RPMI8226 (cell line): ENCODE measurements at places on chromosomes 2 and 18.

GRCh38 chr2:48946449-48947048 is 191.0 kb upstream of the LHCGR start:
- DNase-seq, result peak; percentile 54

DNA sequence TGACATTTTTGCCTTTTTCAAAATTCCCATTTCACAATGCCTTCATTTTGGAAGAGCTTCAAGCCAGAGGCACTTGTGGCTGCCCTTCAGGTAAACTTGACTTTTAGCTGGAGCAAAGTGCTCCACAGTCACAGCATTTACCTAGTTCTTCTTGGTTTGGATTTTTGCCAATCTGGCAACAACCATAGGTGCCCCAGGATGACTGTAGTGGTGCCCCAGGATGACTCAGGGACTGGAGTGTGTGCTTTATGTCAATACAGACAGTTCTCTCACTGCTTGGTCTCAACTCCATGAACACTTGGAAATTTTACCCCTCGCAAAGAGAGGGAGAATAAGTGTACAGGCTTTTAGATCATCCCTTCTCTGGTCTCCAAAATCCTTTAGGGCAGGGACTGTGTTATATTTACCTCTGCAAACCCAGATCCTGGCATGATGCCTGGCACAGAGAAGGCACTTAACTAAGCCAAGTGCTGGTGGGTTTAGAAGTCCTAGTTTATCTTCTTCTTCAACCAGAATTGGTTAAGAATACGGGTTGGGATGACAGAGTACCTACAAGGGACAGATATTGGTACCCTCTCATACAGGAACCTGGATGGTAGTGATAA is 15.3 kb upstream of the PTPN4 start:
- peak; percentile 76 for DNase-seq

GRCh38 chr2:180910831-180911665 is 69.4 kb upstream of the UBE2E3 start:
- no peak for DNase-seq

- no peak for DNase-seq
Observed at GRCh38 chr18:59758106-59758505, 60.9 kb upstream of the CCBE1 start.

GRCh38 chr2:95314964-95315611 is 17.9 kb downstream of the KCNIP3 start:
- peak; percentile 53 for DNase-seq

DNA sequence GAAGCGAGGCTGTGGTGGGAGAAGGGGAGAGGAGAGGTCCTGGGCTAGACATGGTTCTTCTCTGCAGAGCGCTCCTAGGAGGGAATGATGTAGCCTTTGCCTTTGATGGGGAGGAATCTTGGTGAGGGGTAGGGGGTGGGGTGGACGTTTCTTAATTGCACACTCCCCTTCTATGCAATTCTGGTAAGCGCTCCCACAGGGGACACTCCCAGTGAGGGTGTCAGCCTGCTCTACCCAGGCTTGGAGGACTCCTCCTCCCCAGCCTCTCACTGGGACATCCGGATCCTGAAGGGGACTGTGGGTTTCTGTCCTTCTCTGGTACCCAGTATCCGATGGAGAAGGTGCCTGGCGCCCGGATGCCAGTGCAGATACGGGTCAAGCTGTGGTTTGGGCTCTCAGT is 114.3 kb downstream of the DYSF start:
- DNase-seq, result no peak

DNA sequence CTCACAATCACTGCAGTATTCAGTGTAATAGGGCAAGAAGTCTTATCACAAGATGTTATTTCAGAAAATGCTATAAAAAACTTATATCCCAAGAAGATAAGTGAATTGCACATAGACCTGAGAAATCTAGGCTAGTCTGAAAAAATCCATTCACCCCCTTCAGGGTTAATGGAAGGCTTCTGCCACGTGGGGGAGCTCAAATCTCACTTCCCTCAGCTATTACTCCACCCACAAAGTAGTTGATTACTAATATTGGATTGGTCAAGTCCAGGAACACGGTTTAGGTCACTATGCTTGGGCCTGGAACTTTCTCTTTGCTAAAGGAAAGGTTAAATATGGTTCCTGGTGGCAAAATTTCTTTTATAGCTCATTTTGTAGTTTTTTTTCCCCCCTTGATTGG is 51.2 kb upstream of the ADAM23 start:
- peak; percentile 68 for DNase-seq

DNA sequence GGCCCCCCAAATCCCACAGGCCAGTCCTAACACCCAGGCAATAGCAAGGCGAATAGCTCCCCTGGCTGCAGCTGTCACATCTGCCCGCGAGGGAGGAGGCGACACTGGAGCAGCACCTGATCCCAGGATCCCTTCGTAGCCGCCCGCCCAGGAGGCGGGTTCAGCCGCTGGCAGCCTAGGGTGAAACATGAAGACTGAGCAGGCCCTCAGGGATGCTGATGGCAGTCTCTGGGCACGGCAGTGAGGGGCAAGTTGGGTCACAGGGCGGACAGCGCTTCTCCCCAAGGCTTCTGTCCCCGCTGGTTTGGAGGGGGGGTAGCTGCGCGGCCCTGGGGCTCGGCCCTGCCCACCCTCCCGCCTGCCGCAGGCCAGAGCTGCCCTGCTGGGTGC is 1.9 kb downstream of the DNMT3A start:
- peak; percentile 56 for DNase-seq

GRCh38 chr2:189659734-189660133 is 1.5 kb upstream of the ASNSD1 start:
- no peak for DNase-seq

DNA sequence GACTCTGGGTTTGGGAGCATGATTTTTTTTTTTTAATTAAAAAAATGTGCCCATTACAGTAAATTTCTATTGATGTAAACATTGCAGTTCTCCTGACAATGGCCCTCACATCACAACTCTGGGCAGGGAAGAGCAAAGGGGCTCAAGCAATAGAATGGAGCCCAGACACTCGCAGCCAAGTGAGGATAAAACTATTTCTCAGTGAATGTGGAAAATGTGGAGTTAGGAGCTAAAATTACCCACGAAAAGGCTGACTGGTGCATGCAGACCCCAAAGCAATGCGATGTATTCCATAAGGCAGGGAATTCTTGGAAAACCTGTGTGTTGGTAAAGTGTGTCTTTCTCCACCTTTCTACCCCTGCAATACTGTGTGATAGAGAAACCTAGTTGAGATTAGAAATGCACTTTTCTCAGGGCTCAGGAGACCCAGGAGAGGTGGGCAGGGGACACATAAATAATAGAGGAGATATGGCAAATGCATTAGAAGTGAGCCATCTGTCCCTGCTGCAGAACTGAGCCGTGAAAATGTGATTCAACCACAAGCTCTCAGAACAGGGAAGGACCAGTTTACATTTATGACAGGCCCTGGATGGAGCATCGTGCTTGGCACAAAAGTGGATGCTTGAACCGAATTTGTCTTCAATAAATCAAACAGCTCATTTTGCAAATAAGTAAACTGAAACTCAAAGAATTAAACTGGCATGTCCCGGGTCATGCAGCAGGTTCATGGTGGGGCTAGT is 100.1 kb downstream of the MYCN start:
- DNase-seq, result no peak

GRCh38 chr18:51188024-51188701 is 9.3 kb downstream of the MEX3C start:
- no peak for DNase-seq

DNA sequence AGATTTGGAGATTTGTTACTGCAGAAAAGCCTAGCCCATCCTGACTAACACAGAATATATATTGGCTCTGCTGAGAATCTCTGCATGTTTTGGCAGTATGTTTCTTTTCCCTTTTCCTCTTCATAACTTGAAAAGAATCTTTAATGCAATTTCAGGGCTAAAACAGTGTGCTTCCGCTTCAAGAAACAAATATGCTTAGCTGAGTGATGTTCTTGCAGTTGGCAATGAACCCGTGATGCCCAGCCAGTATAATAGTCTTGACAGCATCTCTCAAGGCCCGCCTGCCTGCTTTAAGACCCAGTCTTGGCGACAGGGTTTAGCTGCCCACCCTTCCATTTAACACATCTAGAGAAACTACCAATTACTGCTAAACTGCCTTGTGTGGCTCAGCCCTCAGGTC is 184.5 kb downstream of the INO80D start:
- DNase-seq, result no peak

DNA sequence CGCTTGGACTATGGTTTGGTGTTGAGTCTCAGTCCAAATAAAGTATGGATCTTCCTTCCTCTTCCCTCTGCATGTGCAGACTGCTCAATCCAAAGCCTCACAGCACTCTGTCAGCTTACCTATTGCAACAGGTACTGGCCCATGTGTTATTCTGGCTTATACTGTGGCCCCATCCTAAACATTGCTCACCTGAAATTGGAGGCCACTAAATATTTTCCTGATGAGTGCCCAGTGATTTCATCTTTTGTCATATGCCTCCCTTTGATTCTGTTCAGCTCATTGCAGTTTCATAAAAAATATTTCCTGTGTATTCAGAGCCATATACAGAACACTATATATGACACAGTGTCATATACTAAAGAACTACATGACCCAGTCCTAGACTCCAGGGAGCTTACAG is 86.3 kb upstream of the FAM136A start:
- no peak for DNase-seq

DNA sequence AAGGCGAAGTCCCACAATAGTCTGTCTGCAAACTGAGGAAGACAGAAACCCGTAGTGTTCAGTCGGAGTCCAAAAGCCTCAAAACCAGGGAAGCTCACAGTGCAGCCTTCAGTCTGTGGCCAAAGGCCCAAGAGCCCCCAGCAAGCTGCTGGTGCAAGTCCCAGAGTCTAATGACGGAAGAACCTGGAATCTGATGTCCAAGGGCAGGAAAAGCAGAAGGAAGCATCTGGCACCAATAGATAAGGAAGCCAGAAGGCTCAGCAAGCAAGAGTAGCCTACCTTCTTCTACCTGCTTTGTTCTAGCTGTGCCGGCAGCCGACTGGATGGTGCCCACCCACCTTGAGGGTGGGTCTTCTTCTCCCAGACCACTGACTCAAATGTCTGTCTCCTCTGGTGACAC is 21.8 kb downstream of the CFAP210 start:
- DNase-seq, result no peak

- no peak for DNase-seq
Observed at GRCh38 chr18:43193336-43193735, 77.9 kb upstream of the RIT2 start.

DNA sequence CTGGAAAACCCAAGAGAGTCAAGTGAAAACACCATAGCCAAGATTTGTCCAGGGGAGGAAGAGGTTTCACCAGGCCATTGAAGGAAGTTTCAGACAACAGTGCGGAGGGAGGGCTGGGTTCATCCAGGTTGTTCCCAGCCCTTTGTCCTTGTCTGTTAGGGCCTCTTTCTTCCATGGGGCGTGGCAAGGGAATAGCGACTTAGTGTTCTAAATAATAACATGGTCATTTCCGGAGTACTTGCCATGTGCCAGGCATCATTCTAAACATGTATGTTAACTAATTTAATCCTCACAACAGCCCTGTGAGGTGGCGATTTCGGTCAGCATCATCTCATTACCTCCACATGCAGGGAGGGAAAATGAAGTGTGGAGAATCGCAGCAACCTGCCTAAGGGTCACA is 77.3 kb downstream of the TCF7L1 start:
- DNase-seq, result no peak

- peak; percentile 63 for DNase-seq
Observed at GRCh38 chr18:34661464-34662087, 48.5 kb upstream of the DTNA start.

DNA sequence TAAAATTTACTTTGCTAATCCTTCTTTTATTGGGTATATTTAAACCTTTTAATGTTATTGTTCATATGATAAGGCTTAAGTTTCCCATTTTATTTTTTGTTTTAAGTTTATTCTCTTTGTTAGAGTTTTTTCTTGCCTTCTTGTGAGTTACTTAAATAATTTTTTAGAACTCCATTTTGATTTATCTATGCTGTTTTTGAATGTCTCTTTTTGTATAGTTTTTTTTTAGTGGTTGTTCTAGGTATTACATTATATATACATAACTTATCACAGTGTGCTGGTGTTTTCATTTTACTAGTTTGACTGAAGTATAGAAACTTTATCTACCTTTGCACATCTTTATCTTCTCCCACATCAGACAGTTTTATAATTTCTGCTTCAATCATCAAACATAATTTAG is 49.4 kb upstream of the TGFA start:
- DNase-seq, result no peak

- DNase-seq, result no peak
Observed at GRCh38 chr2:236840857-236841256, 244.8 kb upstream of the COPS8 start.

GRCh38 chr2:55051026-55051866 is 995 bp upstream of the RTN4 start:
- DNase-seq, result peak; percentile 52

- DNase-seq, result no peak
Observed at GRCh38 chr2:7709907-7710306, 792.7 kb downstream of the RNF144A start.

GRCh38 chr2:238278626-238279323 is 9.6 kb downstream of the PER2 start:
- DNase-seq, result no peak

DNA sequence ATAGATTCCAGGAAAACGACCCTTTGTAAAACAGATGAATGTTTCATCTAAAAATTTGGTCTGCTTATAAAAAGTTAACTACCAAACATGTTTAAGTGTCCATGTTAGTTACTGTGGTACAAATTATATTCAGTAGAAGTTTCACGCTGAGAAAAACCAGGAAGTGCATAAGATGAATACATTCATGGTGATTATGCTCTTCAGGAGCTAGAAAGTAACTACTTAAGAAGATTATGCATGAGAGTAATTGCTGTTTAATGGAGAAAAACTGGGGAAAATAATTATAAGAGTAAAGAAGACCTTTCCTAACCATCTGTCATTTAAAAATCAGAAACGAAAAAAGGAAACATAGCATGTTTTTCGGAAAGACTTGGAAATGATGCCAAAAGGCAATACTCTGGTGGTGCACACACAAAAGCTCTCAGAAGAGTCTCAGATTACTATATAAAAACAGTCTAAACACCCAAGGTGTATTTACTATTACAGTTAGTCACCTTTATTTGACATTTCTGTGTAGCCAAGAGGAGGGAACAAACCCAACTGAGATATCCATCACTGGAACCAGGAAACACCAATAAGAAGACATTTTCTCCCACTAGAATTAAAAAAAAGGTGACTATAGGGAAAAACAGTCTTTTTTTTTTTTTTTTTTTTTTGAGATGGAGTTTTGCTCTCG is 38.8 kb upstream of the METTL21A start:
- DNase-seq, result no peak

- no peak for DNase-seq
Observed at GRCh38 chr2:45452866-45453265, 158.2 kb downstream of the SRBD1 start.
